Effector CD8-positive, alpha-beta T cell (primary cell): ENCODE measurements at places on chromosomes 3 and 15.

GRCh38 chr15:33296856-33297255 is 13.9 kb upstream of the RYR3 start:
- no peak for DNase-seq

DNA sequence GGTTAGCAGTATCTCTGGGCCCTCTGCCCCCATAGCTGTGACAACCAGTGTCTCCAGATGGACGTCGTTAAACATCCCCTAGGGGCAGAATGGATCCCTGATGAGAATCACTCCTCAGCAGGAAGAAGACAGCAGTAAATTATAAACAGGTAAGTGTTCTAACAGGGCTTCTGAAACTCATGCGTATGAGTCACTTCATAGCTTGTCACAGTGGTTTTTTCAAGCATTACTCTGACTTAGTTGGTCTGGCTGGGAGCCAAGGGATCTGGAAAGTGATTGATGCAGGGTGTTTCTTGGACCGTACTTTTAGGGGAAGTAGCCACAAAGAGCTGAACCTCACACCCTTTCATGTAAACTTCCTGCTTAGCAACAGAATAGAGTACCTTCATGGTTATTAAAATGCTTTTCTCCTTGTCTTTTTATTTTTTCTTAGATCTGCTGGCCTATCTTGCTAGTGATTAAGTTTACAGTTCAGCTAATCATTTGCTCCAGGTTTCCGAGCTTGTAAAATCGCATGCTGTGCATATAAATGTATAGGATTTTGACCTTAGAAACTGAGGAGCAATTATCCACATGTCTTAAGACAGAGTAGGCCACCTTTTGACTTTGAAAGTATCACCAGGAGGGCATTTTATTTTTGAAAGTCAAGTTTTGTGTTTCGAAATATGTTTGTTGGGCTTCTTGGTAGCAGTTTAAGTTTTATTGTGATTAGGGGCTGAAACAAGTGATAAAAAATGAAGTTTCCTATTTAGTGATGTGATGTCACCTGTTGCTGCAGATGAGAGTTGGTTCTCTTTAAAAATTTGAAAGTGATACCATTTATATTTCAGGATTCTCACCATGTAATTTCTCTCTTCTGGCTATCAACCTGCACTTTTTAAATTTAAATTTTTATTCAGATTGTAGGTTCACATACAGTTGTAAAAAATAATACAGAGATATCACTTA is 333.9 kb downstream of the PTPRG start:
- no peak for DNase-seq

DNA sequence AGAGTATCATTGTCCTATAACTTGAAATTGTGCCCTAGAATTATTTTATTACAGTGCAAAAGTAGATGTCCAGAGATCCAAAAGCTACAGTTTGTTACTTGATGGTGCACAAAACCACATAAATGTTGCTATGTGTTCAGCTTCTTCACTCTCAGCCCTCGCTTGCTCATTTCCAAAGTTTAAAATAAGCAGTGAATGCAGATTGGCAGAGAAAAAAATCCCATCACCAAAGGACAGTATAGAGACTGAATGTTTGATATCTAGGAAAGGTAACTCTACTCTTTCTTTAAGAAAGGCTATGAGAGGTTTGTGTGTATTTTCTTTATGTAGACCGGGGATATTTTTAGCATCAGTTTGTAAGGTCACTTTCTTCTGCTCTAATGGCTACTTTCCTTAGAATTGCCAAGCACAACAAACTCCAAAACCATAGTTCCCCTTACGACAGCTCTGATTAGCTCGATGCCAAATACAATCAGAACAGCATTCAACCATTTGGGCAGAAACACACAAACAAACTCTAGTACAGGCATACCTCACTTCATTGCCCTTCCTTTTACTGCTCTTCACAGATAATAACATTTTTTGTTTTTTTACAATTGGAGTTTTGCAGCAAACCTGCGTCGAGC is 164.1 kb upstream of the CCDC54 start:
- DNase-seq = no peak

- no peak for DNase-seq
Observed at GRCh38 chr3:64884536-64884935, 196.7 kb upstream of the ADAMTS9 start.

DNA sequence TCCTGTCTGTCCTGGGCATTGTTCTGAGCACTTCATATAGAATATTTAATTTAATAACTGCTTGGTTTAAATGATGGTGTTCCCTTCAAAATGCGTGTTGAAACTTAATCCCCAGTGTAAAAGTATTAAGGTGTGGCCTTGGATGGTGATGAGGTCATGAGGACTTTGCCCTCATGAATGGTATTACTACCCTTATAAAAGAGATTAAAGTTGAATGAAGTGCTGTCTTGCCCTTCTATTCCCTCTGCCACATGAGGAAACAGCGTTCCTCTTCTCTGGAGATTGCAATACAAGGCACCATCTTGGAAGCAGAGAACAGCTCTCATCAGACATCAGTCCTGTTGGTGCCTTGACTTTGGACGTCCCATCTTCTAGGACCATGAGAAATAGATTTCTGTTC is 374.4 kb downstream of the PTPRG start:
- no peak for DNase-seq

- DNase-seq = no peak
Observed at GRCh38 chr3:16704941-16705340, 99.7 kb upstream of the DAZL start.

DNA sequence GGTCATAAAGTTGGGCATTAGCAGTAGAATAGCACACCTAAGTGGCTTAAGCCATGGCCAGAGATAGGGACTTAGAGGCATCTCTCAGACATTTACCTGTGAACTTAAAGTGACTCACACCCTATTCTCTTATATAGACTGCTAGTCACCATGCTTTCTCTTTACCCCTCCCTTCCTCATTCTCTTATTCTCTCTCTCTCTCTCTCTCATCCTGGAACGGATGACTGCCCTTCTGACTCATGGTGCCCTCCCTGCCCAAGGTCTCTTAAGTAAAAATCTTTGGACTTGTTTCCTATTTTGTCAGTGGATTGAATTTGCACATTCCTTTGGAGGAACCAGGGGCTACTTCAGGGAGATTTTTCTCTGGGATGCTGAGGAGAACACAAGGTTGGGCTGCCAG is 58.8 kb downstream of the NPAP1 start:
- no peak for DNase-seq

DNA sequence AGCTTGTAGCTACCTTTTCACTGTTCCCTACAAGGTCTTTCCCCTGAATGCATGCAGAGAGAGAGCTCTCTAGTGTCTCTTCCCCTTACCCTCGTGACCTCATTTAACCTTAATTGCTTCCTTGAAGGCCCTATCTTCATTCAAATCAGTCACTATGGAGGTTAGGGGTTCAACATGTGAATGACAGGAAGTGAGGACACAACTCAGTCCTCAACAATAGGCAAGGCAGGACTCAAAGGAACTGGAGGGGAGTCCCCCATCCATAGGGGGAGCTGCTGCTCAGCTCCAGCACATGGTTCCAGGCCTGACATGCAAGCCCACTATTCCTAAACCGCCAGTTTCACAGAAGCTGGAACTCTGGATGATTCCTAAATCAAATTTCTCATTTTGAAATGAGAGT is 33.8 kb upstream of the GYG1 start:
- no peak for DNase-seq

GRCh38 chr3:32991781-32992180 is 40.3 kb downstream of the CCR4 start:
- no peak for DNase-seq

DNA sequence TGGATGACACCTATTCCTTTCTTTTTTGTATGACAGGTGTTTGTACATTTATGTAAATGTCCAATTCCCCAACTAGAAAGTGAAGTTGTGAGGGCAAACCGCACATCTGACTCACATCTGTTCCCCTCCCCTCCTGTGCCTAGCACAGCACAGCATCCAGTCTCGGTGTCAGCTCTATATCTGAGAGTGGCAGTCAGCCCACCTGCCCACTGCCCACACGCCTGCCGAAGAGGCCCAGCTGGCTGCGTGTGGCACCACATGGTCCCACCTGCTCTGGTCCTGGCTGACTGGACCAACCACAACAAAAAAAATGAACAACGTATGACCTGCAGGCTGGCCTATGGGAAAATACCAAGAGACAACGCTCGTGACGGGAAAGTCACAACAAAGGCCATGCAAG is 62.8 kb downstream of the XXYLT1 start:
- no peak for DNase-seq

GRCh38 chr15:81016489-81017068 is 15.9 kb downstream of the TLNRD1 start:
- DNase-seq = no peak

DNA sequence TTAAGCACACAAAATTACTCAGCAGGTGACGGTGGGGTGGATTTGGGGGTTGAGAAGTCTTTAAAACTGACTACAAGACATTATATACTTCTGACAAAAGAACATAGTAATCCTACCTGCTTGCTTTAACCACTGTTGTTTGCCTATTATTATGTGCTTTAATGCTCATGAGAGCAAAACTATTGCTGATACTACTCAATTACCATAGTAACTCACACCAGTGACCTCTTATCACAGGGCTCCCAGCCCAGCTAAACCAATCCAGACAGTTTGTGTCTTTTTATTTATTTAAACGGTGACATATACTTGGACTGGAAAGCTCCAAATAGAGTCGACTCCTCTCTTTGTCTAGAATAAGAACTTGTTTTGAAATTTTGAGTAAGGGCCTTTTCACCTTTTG is 42.8 kb upstream of the FEZF2 start:
- no peak for DNase-seq

GRCh38 chr3:187706971-187707370 is 4.6 kb upstream of the RTP2 start:
- no peak for DNase-seq

DNA sequence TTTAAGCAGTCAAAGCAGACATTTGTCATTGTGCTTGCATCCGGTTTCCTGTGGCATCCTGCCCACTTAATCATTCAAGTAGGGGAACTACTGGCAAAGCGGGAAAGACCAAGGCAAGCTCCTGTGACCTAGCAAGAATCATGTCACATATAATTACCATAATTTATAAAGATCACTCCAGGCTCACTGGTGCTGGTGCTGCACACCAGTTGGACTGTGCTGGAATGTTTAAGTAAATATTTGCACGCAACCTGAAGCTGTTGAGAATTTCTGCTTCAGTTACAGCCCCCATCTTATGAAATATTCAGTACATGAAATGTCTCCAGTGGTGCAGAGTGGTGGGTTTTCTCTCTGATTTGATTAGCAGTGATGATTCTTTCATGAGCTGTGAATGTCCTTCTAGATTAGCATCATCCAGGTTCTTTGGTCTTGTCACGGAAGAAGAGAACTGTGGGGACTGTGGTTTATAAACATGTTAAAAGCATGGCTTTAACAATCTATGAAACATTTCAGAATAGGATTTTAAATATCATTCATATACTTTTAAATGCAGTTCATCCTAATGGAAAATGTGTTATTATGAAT is 621.3 kb upstream of the EPHA6 start:
- no peak for DNase-seq

GRCh38 chr15:73799466-73799865 is 46.3 kb upstream of the INSYN1 start:
- DNase-seq = no peak

- DNase-seq = no peak
Observed at GRCh38 chr3:139718415-139718814, 40.6 kb upstream of the NMNAT3 start.

- DNase-seq = no peak
Observed at GRCh38 chr3:119555309-119555735, 4.1 kb downstream of the CD80 start.
